ENCODE measurements at places on chromosomes 11 and 22. TPM values are rescaled to one million over a fixed set of nuclear protein-coding genes. Genes with fewer than 3 reads are reported as not detected.

DNA sequence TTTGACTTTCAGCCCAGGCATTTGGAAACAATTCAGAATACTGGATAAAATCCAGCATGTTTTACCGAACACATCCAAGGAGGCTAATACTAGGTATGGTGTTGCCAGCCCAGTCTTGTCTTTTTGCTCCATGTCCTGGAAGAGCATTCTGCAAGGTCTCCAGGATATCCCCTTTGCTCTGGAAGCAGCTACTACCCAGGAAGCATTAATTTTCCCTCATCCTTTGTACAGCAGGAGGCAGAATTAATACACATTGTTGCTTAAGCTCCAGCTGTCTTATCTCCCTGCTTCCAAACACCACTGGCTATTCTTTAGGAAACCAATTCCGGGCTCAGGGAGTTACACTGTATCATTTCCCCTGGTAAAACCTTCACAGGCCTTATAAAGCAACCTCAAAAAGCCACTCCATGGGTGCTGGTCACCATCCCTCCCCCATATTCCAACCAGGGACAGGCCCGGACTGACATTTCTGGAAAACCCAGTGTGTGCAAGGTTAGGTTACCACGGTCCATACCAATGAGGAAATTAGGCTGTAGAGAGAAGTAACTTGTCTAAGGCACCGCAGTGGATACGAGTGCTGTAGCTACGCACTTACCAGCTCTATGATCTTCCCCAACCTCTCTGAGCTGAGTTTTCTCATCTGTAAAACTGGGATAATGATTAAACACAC lies 1.5 kb upstream of the UBASH3B start:
- DNase-seq, result no peak

- DNase-seq, result no peak
- H3K36me3 ChIP-seq, result no peaks in the 10 kb centered on the region
- H3K4me3 ChIP-seq, result no peak overlapping the region
- no peak overlapping the region for H3K27ac ChIP-seq
Measured at GRCh38 chr11:32154275-32154674, 63.4 kb downstream of the RCN1 start.

DNA sequence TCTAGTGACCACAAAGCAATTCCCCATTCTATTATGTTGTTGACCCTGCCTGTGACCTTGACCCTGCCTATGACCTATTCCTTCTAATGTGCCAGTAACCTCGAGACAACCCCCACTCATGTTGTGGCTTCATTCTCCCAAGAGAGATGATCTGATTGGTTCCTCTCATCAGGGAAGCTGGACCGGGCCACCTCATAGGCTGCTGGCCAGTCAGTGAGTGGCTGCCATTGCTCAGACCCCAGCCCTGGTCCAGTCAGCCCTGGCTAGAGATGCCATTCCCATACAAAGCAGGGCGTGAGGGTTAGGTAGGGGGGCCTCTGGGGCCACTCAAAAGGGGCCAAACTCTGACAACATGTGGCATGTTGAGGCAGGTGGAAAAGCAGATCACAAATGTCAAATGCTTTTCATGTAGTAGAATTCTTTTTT lies 11.9 kb downstream of the SLC29A2 start:
- peaks cover 15% of the 10 kb centered on the region for H3K36me3 ChIP-seq
- H3K4me3 ChIP-seq, result peak overlapping the region; percentile 65
- H3K4me1 ChIP-seq, result peaks cover 32% of the 10 kb centered on the region
- no peak for DNase-seq
- H3K27me3 ChIP-seq, result peaks cover 9% of the 10 kb centered on the region
- H3K27ac ChIP-seq, result no peak overlapping the region

Gene CCDC87
- 0.93 TPM for total RNA-seq

Gene BBOX1
- total RNA-seq, result not detected
